ENCODE measurements at places on chromosomes 16 and 17.

GRCh38 chr17:70295731-70296130 lies 126.4 kb downstream of the KCNJ2 start:
- no peak for DNase-seq

DNA sequence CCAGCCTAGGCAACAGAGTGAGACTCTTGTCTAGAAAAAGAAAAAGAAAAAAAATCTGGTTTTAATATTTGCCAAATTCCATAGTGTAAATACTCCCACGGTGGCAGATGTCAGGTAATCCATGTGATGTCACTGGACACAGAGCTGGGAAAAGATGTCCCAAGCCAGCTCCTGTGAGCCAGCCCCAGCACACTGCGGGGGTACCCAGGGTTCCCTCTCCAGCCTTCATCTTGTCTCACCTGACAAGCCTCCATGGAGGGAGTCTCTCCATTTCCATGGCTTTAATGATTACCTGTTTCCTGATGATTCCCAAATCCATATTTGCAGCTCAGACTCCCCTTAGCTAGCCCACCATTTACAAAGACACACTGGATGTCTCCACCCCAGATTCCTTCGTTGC lies 4.6 kb downstream of the CD300LB start:
- no peak for DNase-seq

DNA sequence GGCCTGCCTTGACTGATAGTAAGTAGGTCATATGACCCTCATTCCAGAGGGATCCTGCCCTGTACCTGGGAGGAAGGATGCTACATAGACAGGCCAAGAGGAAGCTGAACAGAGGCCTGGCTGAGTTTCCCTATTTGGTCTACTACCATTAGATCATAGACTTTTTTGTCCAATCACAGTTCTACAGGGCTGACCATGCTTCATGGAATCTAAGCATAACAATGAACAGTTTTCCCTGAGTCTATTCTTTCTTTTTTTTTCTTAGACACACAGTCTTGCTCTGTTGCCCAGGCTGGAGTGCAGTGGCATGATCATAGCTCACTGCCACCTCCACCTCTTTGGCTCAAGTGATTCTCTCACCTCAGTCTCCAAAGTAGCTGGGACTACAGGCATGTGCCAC lies 3.9 kb downstream of the GPR179 start:
- no peak for DNase-seq

GRCh38 chr16:56558024-56558747 lies 6.7 kb upstream of the MT4 start:
- no peak for DNase-seq

- DNase-seq, result no peak
These were observed 45.9 kb downstream of the JPH3 start for GRCh38 chr16:87648236-87648635.

- no peak for DNase-seq
These were observed 347.6 kb downstream of the SNX29 start for GRCh38 chr16:12324152-12324551.

GRCh38 chr16:15576960-15577958 lies 65.7 kb downstream of the MARF1 start:
- DNase-seq, result no peak

GRCh38 chr16:89958068-89958467 lies 9.5 kb downstream of the DEF8 start:
- peak; percentile 58 for DNase-seq

DNA sequence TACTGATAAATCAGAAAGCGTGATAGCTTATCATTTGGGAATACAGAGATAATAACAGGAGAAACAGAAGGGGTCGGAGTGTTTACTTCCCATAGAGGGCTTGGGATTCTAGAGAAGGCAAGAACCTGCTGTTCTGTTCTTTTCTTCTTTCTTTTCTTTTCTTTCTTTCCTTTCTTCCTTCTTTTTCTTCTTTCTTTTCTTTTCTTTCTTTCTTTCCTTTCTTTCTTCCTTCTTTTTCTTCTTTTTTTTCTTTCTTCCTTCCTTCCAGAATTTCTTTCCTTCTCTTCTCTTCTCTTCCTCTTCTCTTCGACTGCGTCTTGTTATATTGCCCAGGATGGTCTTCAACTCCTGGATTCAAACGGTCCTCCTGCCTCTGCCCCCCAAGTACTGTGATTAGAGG lies 18.3 kb downstream of the CNEP1R1 start:
- no peak for DNase-seq

GRCh38 chr16:8859913-8860881 lies 8.6 kb downstream of the CARHSP1 start:
- no peak for DNase-seq

- no peak for DNase-seq
These were observed 129.9 kb downstream of the TMEM132E start for GRCh38 chr17:34709158-34709754.

DNA sequence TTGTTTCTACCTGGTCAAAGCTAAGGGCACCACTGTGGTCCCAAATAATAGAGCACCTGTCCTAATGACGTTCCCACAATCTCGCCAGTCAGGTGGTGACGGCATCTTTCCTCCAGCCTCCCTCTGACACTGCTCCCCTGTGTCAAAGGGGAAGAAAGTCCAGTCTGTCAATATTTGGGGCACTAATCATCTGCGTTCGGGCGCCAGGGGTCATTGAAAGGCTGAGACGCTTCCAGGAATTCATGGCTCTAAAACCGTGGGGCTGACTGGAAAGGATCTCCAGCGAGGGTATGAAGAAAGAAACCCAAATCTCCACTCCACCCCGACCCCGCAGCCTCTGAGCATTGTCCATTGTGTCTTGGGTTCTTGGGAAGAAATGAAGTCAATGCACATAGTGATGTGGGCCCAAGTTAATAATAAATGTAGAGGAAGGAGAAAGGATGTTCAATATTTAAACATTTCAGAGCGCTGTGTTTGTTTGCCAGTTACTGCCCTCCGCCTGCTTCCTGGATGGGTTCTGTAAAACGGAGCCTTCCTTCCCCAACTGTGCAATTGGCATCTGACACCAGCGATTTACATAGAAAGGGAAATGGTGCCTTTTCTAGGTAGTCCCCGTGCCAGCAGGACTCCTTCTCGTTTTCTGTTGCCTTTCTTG lies 103.2 kb downstream of the SOCS1 start:
- DNase-seq, result no peak
